Endodermal cell (in vitro differentiated cells): ENCODE measurements at places on chromosomes 11 and 22. TPM values are rescaled to one million over a fixed set of nuclear protein-coding genes. Genes with fewer than 3 reads are reported as not detected.

Gene TRIM48
- not detected in 2 replicates for total RNA-seq

DNA sequence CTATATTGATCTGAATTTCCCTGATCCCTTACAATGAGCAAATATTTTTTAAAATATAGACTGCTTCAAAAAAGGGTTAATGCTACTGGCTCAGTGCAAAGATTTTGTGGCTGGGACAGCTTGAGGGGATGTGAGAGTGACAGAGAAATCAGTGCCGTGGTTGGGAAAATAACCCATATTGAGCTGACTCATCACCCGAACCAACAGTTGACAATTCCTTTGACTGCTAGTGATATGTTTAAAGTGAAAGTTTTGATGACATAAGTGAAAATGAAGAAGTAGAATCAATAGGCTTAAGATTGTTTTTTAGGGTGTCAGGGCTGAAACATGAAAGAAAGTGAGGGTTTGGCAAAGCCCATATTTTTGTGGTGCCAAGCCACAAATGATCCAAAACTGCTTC, 257.1 kb upstream of the TENM4 start:
- DNase-seq, result no peak

Gene RFPL3
- total RNA-seq, result 0.23 TPM in 1 of 3 replicates, not detected in the others

DNA sequence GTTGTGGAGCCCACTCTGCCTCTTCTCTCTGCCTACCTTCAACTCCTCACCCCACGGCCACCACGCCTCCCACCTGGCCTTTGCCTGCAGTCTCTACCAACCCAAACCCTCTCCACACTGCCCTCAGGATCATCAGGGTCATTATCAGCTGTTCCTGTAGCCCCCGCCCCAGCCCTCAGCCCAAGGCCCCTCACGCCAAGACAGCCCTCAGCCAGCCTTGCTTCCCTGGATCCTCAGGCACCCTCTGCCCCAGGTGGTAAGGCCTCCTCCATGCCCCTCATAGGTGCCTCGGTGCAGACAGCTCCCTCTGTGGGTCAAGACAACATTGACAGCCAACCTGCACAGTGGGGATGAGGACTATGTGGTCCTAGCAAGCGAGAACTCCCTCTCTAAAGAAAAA, 1.7 kb downstream of the SBF1 start:
- peak; percentile 80 for DNase-seq

DNA sequence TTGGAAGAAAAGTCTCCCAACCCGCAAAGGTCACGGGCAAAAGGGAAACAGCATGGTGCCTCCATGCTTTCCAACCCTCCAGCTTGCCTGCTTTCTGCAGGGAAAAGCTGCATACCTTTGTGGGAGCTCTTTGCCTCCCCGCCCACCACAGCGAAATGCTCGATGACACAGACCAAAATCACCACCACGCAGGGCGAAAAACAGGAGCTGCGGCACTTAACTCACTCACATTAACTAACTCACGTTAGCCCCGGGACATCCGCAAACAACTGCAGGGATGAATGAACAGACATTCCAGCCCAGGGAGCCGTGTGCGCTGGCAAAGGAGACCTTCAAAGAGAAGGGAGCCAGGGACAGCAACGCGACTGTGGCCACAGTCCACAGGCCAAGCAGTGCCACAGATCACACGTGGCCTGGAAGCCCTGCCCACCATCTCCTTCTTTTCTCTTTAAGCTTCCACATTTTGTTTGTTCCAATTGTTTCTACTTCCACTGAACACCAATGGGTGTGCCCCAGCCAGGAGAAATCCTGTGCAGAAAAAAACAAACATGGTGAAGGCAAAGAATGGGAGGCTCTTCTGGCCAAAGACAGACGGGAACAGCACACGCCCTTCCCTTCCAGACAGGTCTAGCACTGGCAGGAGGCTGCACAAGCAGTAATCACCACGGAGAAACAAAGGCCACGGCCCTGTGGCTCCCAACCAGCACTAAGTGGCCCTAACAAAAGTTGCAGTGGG, 39.3 kb downstream of the DUSP8 start:
- no peak for DNase-seq

- no peak for DNase-seq
Observed at GRCh38 chr11:123755813-123756212, 1.5 kb upstream of the OR6X1 start.

Gene ST14
- 21.7 and 25.1 TPM in 2 replicates for total RNA-seq

GRCh38 chr22:44581096-44581435, 83.0 kb upstream of the RTL6 start:
- peak; percentile 37 for DNase-seq

Gene USP2
- 17.8 to 28.3 TPM (median 19.0 TPM) in 3 replicates for total RNA-seq

Gene OVOL1
- 4.8 and 5.5 TPM in 2 replicates for total RNA-seq

DNA sequence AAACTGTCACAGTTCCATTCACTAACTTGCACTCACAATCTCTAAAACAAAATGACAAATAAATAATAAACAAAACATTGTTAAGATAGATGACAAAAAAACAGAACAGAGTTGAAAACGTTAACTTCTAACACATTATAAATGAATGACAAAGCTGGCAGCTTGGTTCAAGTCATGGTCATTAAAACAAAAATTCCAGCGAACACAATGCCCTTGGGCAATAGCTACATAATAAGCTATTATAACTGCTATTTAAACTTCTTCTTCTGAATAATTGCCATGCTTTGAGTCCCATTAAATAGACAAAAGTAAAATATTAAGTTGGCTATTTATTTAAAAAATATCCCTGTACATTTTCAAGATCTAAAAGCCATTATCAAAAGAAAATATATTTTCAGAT, 54.7 kb downstream of the PICALM start:
- DNase-seq, result no peak

DNA sequence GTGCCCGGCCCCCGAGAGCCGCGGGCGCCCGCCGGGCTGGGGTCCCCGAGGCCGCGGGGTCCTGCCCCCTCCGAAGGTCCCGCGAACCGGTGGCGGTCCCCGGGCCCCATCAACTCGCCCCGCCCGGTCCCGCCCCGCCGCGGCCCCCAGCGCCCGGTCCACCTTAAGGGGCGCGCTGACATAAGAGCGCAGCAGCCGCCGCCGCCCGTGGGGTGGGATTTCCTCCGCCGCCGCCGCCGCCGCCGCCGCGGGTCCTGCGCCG, at the start of gene ZDHHC8:
TSS of gene ZDHHC8 (plus strand) at position 208 of the 262 bp plus-strand sequence. CDS start 144 bp downstream, outside the sequence.
- no peak for DNase-seq

GRCh38 chr22:35861451-35861850, 143.8 kb downstream of the APOL5 start:
- DNase-seq, result no peak

- no peak for DNase-seq
Observed at GRCh38 chr11:45318516-45318915, 32.4 kb upstream of the SYT13 start.

- no peak for DNase-seq
Observed at GRCh38 chr22:44971651-44972362, 38.0 kb downstream of the PHF21B start.

DNA sequence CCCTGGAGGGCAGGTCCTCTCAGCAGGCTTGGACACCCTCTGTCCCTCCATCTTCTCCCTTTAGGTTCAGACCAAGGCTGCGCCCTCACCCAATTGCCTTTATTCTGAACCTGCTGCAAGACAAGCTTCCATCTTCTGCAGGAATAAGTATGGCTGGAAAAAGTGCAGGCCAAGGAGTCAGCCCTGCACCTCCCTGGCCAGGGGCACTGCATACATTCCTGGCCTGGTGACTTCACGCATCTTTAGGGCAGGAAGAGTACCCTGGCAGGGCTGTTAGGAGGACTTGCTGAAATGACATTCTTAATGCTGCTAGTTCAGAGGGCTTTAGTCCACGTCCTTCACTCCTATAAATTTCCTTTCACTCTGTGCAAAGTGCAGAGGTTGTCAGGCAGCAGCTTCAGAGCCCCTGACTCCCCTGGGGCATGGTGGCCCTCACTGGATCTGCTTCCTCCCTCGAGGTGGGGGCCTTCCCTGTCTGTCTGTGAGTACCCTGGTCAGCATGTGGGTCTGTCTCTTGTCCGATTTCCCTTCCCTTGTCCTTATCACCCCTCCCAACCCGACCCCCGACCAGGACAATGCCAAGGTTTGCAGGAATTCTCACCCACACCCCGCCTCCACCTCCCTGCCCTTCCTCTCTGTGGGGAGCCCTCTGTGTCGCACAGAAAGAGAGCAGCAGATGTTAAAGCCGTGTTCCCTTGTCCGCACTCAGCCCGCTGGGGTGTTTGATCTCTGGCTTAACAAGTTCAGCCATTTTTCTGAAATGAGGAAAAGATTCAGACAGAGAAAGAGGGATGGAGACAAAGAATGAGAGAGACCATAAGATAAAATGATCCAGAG, 124.5 kb upstream of the SYT13 start:
- DNase-seq, result peak; percentile 95

DNA sequence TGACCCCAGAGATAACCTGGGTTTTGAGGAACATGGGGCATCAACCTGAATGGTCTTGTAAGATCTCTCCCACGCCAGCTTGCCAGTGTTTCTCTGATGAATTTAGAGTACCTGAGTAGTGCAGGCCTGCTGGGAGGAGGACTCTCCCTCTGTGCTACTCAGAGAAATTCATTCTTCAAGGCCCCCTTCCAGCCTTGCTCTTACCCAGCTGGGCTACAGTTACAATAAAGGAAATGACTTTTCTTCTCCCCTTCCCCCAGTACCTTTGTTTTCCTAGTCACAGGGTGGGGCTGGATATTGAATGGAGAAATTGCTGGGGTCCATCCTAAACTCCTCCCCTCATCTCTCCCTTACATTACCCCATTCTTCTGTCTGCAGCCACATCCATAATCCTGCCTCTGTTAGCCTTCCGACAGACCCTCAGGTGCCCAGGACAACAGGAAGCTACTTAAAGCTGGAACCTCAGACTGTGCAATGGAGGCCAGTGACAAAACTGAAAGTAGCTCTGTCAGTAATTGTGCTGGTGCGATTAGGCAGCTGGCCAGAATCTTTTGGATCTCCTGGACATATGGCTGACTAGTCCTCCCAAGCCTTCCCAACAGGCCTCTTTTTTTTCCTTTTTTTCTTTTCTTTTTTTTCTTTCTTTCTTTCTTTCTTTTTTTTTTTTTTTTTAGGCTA, 17.4 kb downstream of the LIMK2 start:
- no peak for DNase-seq

GRCh38 chr22:47128622-47129215, 366.3 kb downstream of the TBC1D22A start:
- no peak for DNase-seq

DNA sequence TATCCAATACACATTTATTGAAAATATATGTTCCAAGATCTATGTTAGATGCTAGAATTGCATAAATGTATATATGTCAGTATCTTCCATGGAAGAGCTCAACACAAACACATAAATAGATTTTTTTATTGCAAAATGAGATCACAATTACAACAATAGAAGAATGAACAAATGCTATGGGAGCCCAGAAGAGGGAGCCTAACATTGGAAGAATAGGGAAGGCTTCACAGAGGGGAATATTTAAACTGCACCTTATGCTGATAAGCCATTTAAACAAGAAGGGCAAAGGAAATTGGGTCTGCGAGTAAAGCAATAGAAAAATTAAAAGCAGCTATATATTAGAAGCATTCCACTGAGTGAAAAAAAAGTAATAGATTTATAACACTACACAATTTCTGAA, 96.1 kb upstream of the LRRC55 start:
- DNase-seq, result no peak

- DNase-seq, result no peak
Observed at GRCh38 chr11:32895471-32895870, 2.9 kb downstream of the QSER1 start.

DNA sequence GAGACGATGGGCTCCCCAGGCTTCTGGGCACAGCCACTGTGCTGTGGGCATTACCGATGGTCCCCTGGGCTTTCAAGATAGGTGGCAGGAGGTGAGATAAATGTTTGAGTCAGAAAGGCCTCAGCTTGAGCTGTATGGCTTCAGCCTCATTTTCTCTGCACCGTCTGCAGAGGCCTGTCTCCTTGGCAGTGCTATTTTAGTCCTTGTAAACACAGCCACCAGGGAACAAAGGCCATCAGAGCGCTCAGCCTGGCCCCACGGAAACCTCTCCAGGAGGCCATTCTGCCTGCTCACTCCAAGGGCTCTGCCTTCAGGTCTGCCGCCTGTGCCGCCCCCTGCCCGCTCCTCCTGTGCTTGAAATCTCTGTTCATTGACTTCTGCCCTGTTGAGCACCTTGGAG, 1424.9 kb downstream of the TBC1D22A start:
- DNase-seq, result no peak

- peak; percentile 52 for DNase-seq
Observed at GRCh38 chr11:84091212-84091986, 805.2 kb upstream of the CCDC90B start.

DNA sequence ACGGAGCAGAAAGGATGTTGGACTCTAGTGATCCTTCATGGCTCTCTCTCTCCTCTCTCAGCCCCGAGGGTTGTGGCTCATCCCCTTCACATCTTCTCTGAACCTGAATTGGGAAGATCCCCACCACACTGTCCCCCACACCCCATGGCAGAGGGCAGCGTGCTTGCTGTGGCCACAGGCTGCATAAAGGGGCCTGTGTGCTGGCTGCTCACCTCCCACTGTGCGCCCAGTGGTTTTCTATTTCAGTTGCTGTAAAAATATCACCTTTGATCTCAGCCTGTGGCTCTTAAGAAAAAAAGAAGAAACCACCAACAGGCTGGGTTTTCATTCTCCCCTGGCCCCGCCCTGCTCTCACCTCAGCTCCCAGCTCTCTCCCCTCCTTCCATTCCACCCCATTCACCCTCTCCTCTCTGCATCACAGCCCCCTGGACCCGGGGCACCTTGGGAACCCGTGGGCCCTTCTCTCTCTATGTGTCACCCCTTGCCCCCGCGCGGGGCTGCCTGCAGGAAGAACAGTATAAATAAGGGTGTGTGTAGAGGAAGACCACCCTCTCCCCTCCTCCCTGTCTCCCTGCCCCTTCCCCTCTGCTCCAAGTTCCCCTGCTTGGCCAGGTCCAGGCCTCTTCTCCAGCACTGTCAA, 25.8 kb upstream of the WNT11 start:
- DNase-seq, result no peak

Gene MS4A3
- not detected in 2 replicates for total RNA-seq

DNA sequence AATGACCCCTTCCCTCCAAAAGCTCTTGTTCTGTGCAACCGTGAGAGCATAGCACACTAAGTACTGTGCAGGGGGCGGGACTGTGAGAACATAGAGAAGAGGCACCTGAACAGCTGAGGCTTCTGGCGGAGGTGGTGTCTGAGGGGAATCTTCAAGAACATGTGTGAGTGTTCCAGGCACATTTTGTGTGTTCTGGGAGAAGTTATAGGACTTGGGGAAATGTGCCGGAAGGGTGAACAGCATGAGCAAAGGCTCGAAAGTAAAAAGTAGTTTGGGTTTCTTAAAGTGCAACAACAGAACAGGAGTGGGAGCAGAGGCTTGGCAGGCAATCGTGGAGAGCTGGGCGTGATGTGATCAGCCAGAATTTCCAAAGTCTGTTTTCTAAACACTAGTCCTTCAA, 12.4 kb upstream of the SYN3 start:
- no peak for DNase-seq

GRCh38 chr22:21755851-21756284, 20.3 kb upstream of the YPEL1 start:
- DNase-seq, result no peak
